Activated CD4-positive, alpha-beta memory T cell treated with anti-CD3 and anti-CD28 coated beads for 36 hours (primary cell): ENCODE measurements at places on chromosomes 2 and 18. TPM values are rescaled to one million over a fixed set of nuclear protein-coding genes. Genes with fewer than 3 reads are reported as not detected.

GRCh38 chr2:143936848-143937722 lies 582.8 kb downstream of the ZEB2 start:
- peak; percentile 49 for DNase-seq

DNA sequence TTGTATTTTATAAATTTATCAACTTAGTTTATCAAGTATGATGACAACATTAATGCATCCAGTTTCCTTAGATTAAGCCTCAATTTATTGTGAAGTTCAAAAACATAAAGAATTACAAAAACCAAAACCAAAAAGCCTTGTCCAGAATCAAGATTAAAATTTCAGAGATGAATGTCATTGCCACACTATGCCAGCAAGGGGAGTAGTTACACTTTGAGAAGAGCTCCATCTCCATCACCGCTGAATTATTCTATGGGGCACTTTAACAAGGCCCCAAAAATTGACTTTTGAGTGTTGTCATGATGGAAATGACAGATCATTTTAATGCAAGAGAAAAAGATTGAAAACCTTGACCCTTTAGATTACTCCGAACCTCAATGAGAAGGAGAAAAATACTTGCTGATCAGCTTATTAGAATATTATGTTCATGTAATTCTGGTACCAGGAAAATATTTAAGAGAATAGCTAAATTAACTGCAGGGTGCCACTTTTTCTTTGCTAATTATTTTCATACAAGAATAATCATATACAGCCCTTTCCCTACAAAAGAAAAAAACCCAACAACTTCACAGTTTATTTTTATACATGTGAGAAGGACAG lies 152.5 kb upstream of the AQP4 start:
- no peak for DNase-seq

GRCh38 chr2:229206548-229206947 lies 64.5 kb downstream of the PID1 start:
- DNase-seq, result no peak

DNA sequence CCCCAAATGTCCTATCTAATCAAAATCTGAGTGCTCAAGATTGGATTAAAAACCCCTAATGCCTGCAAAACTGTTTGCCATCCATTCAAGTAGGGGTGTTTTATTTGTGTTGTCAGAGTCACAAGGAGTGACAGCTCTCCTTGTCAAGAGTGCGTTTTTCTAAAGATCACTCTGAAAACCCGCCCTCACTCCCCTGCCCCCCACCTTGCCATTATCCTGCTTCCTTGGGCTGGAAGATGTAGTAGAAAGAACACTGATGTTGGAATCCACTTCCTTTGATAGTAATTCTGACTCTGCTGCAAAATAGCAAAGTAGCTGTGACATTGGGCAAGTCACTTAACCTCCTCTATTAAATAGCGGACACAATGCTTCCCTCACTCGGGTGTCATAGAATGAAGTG lies 155.6 kb downstream of the TSN start:
- no peak for DNase-seq

DNA sequence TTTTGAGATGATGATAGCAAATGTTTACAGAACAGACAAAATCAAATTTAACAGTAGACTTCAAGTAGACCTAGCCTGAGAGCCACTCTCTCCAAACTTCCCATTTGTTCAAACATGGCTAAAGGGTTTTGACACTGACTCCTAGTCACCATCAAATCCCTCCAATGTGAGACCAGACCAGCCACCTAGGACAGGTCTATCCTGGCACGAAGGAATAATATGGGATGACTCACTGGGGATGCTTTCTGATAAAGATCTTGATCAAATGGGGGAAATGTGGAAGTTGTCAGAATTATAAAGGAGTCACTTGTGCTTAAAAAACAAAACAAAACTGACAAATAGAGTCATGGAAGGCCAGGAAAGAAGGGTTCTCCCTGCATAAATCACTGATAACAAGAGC lies 95.7 kb downstream of the EDAR start:
- no peak for DNase-seq

DNA sequence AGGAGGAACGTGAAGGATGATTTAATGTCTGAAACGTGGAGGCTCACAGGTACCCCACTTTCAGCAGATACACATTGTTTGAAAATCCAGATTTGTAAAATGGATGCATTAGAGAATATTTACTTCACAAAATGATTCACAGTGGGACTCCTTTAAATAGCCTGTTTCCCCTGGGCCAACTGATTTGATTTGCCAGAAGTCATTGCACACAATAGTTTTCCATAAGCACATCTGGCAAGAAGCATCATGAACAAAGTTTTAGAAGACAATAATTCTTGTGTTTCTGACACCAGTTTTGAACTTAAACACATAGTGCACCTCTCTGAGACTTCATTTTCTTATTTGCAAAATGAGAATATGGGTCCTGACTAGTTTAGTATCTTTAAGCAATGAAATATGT lies 451.4 kb upstream of the SLC14A2 start:
- no peak for DNase-seq

DNA sequence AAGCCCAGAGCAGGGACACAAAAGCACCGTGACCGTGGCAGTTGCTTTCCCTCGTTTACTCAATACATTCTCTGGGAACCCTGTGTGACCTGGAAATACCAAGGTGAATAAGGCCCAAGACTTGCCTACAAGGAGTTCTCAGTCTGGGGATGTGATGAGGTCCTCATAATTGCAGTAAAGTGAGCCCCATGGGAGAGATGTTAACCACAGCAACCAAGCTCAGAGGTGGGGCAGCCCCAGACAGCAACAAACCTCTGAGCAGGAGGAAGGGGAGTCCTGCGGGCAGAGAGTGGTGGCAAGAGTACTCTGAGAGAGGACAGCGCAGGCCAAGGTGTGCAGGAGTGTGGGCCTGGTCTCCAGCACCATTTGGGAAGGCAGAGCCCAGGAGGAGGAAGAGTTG lies 91.6 kb downstream of the TTC32 start:
- DNase-seq, result no peak

GRCh38 chr2:8850845-8851487 lies 13.6 kb upstream of the KIDINS220 start:
- DNase-seq, result no peak

DNA sequence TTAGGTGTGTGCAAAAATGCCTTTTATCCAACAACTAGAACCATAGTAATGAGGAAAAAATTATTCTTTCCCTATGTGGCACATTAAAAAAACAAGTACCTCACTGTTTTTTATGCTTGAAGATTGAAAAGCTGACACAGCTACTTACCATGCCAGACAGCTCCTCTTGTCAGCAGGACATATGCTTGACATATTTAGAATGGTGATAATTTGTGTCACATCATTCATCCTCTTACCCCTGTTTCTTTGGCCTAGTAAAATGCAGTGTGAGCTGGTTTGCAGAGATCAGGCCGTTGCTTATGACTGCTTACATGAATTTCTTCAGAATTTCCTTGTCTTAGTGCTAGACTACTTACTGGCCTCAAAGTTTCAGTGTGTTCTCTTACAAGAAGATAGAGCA lies 869.9 kb downstream of the LRP1B start:
- DNase-seq, result no peak

GRCh38 chr2:145302886-145303285 lies 783.0 kb upstream of the ZEB2 start:
- no peak for DNase-seq

DNA sequence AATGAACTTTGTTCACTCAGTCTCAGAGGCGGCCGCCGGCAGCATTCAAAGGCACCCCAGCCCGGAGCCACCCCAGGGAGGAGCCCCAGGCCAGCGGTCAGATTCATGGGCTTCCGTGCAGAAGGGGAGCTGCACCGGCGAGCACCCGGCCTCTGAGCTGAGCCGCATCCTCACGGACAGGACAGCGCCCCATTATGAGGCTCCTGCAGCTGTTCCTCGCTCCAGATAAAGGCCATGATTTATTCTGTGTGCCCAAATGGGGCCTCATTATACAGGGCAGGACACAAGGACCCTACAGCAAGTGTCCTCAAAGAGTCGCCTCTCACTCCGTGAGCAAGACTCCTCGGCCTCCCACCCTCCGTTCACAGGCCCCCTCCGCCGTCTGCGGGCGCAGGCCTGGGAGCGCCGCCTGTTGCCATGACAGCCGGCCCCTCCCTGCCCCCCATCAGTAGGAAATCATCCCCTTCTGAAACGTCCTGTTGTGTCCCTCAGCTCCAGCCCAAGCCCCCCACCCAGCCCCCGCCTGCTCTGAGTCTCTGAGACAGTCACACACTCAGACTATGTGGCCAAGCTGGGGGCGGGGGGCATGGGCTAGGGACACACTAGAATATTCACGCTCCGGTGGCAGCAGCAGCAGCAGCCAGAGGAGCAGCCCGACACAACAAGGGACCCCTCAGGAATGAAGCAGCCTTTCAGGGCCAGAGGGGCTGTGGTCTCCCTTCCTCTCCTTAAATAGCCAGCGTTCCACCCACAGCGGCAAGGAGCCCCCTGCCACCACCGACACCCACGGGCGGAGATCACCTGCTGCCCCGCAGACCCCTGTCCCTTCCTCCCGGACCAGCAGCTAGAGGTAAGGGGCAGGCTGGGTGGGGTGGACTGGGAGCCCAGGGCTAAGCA lies at the start of gene GPR17:
Gene GPR17 (plus strand): TSS at position 759 of the 897 bp plus-strand sequence. CDS start 4,583 bp downstream, outside the sequence.
- DNase-seq, result no peak

DNA sequence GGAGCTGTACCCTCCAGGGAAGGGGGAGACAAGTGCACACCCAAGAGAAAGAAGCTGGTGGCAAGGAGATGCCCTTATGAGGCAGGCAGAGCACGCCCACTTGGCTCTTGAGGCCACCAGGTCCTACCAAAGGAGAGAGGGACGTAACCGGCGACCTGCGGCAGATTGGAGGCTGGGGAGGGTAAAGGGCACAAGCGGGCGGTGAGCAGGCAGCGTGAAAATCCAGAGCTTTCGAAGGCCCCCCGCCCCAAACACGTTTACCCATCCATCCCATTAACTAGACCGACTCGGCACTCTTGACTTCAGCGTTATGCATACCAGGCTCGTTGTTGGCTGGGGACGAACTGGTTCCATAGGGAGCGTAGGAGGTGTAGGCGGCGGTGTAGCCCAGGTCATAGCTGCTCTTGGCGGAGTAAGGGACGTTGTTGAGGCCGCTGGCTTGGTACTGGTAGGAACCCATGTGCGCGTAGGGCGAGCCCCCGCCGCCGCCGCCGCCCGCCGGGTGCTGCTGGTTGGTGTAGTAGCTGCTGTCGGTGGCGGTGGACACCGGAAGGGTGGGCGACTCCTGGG lies 794 bp downstream of the DLX2 start:
- no peak for DNase-seq

DNA sequence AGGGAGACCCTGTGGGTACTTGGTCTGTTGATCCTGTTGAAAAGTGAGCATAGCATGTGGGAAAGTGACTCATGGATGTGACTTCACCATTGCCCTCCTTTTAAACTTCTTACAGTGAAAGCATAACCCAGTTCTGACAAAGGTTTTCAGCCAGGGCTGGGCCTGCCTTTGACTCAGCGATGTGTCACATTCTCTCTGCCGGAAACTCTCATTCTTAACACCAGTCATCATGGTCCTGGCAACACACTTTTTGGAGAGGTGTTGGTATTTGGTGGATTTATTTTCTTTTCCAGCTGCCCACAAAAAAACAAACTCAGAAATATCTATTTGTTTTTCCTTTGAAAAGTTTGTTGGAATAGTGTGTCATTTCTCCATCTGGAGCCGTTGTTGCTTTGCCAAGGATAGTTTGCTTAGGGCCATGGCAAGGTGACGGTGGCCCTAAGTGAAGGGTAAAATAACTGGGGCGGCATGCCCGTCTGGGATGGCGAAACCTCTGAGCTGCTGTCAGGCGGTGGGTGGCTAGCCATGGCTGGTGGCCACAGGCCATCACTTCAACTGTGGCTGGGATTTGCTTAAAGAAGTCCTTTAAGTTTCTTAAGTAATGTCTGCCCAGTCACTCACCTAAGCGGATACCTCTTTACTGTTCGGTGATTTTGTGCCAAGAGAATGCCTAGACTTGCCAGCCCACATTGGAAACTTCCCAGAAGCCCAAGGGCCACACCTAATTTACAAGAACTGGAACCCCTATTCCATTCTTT lies 123.3 kb downstream of the LTBP1 start:
- DNase-seq, result peak; percentile 77

GRCh38 chr2:182048088-182048487 lies 62.4 kb downstream of the PPP1R1C start:
- no peak for DNase-seq

GRCh38 chr2:204357286-204357685 lies 188.0 kb upstream of the PARD3B start:
- no peak for DNase-seq

DNA sequence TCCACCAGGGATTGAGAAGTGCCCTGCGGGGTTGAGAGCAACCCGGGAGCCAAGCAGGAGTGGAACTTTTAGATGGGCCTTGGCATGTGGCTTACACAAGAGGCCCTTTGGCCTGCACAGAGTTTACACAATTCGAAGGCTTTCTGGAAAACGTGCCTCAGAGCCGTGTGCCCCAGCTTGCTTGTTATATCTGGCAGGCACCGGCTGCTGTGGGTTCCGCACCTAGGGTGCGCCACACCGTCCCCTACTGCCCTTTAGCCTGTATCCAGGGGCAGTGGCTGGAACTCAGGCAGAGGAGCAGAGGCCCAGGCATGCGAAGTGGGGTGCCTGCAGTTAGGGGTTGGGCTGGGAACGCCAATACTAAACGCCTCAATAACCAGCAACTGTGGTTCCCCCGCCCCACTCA lies 32.9 kb upstream of the EDAR start:
- no peak for DNase-seq

DNA sequence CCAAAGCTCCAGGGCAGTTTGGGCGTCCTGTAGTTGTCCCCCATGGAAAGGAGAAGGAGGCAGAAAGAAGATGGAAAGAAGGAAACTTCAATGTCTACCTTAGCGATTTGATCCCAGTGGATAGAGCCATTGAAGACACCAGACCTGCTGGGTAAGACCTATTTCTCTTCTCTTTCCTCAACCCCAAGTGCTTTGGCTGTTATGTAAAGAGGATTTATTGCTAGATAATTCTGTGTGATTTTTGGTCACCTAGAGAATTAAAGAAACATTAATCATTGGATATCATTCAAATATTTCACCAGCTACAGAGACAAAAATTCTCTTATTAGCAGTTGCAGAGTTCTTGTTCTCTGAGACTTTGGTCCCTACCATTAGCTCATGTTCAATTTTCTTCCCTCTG lies 1.9 kb downstream of the GALNT5 start:
- DNase-seq, result no peak

- DNase-seq, result no peak
Observed at GRCh38 chr2:17282245-17282644, 236.0 kb downstream of the RAD51AP2 start.

LTBP1 gene
- 0.10 TPM for total RNA-seq

RAD51AP2 gene
- not detected for total RNA-seq

DLGAP1 gene
- total RNA-seq, result 0.45 TPM

DPYSL5 gene
- total RNA-seq, result not detected

CFC1B gene
- not detected for total RNA-seq

DAPL1 gene
- total RNA-seq, result not detected

C18orf63 gene
- total RNA-seq, result not detected

SLC16A14 gene
- total RNA-seq, result 1.1 TPM
